Ovary (tissue), 10 donors: ENCODE measurements at places on chromosomes 2 and 18. TPM values are rescaled to one million over a fixed set of nuclear protein-coding genes. Genes with fewer than 3 reads are reported as not detected.

- H3K4me3 ChIP-seq: no peak overlapping the region
- no peak for DNase-seq
- no peaks in the 10 kb centered on the region for H3K36me3 ChIP-seq
Measured at GRCh38 chr18:69956057-69956456, 8.4 kb upstream of the CD226 start.

- no peak overlapping the region for H3K4me3 ChIP-seq
- H3K27me3 ChIP-seq: no peaks in the 10 kb centered on the region
- no peaks in the 10 kb centered on the region for H3K4me1 ChIP-seq
- DNase-seq: no peak
- H3K36me3 ChIP-seq: no peaks in the 10 kb centered on the region
Measured at GRCh38 chr2:11787991-11788390, 41.6 kb downstream of the LPIN1 start.

DNA sequence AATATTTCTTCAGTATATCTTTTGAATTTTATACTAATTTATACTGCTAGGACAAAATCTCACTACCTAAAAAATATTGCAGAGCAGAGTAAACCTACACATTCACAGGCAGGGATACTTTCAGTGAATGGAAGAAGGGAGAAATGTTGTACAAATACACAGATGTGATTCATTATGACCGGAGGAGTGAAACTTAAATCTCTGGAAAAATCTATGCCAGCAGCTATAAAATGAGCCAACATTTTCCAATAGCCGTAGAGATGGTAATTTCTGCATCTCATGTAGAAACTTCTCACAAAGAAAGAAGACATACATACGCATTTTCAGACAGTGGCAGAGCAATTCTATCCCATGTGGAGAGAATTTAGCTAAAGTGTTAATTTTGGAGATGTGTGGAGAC, 54.8 kb downstream of the KCNS3 start:
- no peaks in the 10 kb centered on the region for H3K36me3 ChIP-seq
- no peaks in the 10 kb centered on the region for H3K4me1 ChIP-seq
- H3K4me3 ChIP-seq: no peak overlapping the region
- DNase-seq: no peak
- no peaks in the 10 kb centered on the region for H3K27me3 ChIP-seq
- H3K27ac ChIP-seq: no peak overlapping the region

- DNase-seq: peak; percentile 100
- H3K36me3 ChIP-seq: no peaks in the 10 kb centered on the region
- no peaks in the 10 kb centered on the region for H3K27me3 ChIP-seq
- peaks cover 53% of the 10 kb centered on the region for H3K4me1 ChIP-seq
- peak overlapping the region; percentile 24 for H3K4me3 ChIP-seq
- H3K27ac ChIP-seq: peak overlapping the region; percentile 36
Measured at GRCh38 chr2:85772019-85772745, 18.4 kb downstream of the ATOH8 start.

DNA sequence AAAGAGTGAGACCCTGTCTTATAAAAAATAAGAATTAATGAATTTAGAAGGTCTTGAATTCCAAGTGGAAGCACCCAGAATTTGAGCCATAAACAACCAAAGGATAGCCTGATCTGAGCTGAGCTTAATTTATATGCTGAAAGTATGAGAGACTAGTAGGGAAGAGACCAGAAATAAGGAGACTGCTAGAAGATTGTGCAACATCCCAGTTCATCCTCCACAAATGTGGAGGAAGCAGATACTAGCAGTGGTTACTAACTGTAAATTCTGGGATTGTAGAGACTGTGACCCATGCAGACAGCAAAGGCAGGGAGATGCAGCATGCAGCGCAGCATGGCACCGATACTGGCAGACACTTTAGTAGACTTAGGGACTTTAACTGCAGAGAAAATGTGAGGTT, 1.5 kb upstream of the SULT1C2 start:
- no peak for DNase-seq
- H3K27me3 ChIP-seq: no peaks in the 10 kb centered on the region
- no peak overlapping the region for H3K27ac ChIP-seq
- no peaks in the 10 kb centered on the region for H3K4me1 ChIP-seq
- H3K4me3 ChIP-seq: no peak overlapping the region
- H3K36me3 ChIP-seq: no peaks in the 10 kb centered on the region

The C1QL2 gene
- total RNA-seq: 0.10 TPM

GRCh38 chr2:230866756-230867523, 2.2 kb downstream of the ITM2C start:
- H3K36me3 ChIP-seq: no peaks in the 10 kb centered on the region
- no peak overlapping the region for H3K4me3 ChIP-seq
- peaks cover 7% of the 10 kb centered on the region for H3K4me1 ChIP-seq
- H3K27ac ChIP-seq: no peak overlapping the region
- peak; percentile 55 for DNase-seq
- H3K27me3 ChIP-seq: no peaks in the 10 kb centered on the region

DNA sequence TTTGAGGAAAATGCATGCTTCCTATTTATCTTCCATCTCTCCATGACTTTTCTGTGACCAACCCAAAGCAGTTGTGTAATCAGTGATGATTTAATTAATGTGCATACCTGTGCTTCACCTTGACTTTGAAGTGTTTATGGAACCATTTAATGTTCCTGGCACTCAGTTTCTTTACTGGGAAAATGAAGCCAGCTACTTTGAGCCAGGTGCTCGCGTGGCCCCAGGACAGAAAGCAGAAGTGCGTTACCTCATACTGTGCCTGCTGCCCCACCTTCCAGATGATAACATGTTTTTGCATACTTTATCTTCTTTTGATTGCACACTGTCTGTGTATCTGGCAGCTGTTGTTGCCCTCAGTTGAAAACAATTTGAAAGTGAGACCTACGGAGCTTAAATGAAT, 61.3 kb downstream of the PMAIP1 start:
- H3K27ac ChIP-seq: no peak overlapping the region
- H3K4me3 ChIP-seq: no peak overlapping the region
- no peaks in the 10 kb centered on the region for H3K27me3 ChIP-seq
- no peaks in the 10 kb centered on the region for H3K4me1 ChIP-seq
- no peaks in the 10 kb centered on the region for H3K36me3 ChIP-seq
- no peak for DNase-seq

The PGAP1 gene
- total RNA-seq: 22.8 TPM

GRCh38 chr2:32058130-32058529, 5.2 kb upstream of the SPAST start:
- no peaks in the 10 kb centered on the region for H3K4me1 ChIP-seq
- H3K4me3 ChIP-seq: no peak overlapping the region
- no peak for DNase-seq
- H3K27ac ChIP-seq: no peak overlapping the region
